ENCODE measurements at places on chromosomes 4 and X. TPM values are rescaled to one million over a fixed set of nuclear protein-coding genes. Genes with fewer than 3 reads are reported as not detected.

DNA sequence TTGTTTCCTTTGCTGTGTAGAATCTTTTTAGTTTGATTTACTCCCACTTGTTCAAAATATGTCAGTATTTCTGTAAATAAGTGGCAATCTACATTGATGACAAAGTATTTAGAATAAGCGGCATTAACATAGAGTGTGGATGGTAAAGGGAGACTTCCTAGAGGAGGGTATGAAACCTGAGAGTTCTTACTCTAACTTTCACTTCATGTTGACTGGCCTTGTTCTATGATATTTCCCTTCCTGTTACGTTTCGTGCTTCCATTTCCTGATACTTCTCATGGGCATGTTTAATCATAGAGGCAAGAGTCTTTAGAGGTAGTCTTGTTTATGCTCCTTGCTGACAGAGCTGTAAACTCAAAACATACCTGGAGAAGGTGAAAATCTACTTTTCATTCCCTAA lies 408.9 kb downstream of the GLUD2 start:
- no peak for DNase-seq
- no peaks in the 10 kb centered on the region for H3K36me3 ChIP-seq
- H3K4me1 ChIP-seq, result no peaks in the 10 kb centered on the region
- H3K27ac ChIP-seq, result no peak overlapping the region

DNA sequence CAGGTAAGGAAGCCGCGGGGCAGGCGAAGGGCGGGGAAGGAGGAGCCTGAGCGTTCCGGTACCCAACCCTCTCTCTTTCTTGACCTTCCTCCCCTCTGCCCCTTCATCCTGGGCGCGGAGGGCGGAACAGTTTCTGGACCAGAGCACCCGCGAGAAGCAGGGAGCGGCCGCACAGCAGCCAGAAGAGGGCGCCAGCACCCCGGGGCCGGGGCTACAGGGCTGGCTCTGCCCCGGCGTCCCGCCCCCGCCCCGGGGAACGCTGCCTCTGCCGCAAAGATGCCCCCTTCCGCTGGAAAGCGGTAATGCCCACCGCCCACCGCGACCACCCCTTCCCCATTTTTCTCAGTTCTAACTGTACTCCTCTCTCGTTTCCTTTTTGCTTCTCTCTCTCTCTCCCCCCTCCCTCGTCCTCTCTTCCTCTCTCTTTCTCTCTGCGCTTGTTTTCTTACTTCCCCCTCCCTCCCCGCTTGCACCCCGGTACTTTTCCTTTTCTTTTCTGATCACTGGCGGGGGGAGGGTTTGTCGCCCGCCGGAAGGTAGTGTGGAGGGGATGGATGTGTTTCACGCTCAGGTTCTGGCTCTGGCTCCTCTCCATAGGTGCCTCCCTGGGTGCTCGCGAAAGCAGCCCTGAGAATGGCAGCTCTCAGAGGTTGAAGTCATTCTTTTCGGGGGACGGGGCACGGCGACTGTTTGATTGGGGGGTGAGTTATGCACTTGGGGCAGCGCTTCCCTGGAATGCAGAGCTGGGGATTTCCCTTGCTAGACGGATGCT lies 13.1 kb upstream of the PRDM8 start:
- H3K36me3 ChIP-seq, result peaks cover 21% of the 10 kb centered on the region
- DNase-seq, result peak; percentile 98
- peak overlapping the region; percentile 95 for H3K27ac ChIP-seq
- peak overlapping the region; percentile 96 for H3K4me3 ChIP-seq
- H3K27me3 ChIP-seq, result peaks cover 24% of the 10 kb centered on the region

MSANTD1 gene
- total RNA-seq, result 0.62 TPM

MAGEA11 gene
- total RNA-seq, result not detected

GRCh38 chr4:41120297-41121217 lies 93.8 kb downstream of the APBB2 start:
- H3K4me1 ChIP-seq, result no peaks in the 10 kb centered on the region
- H3K27me3 ChIP-seq, result no peaks in the 10 kb centered on the region
- no peak overlapping the region for H3K4me3 ChIP-seq
- no peak overlapping the region for H3K27ac ChIP-seq
- H3K36me3 ChIP-seq, result no peaks in the 10 kb centered on the region

DNA sequence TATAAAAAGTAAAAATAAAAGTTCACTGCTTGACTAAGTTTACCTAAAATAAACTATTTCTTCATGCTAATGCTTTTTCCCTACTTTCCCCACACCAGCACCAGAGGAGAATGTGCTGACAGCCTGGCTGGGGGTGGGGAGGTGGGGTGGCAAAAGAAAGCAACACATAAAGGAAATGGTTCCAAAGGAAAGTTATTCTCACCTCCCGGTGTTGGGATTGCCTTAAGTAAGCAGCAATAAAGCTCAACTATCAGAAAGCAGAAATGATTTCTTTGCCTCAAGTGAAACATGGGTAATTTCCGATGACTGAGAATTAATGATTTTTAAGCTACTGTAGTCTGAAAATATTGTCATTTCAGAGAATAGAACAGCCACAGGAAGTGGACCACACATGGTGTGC lies 84.5 kb upstream of the DKK2 start:
- no peak overlapping the region for H3K27ac ChIP-seq
- H3K4me3 ChIP-seq, result no peak overlapping the region
- no peaks in the 10 kb centered on the region for H3K36me3 ChIP-seq
- no peaks in the 10 kb centered on the region for H3K27me3 ChIP-seq
- no peak for DNase-seq

UGT2B10 gene
- not detected for total RNA-seq

GRCh38 chr4:162874748-162875147 lies 291.9 kb downstream of the NAF1 start:
- no peak for DNase-seq
- no peaks in the 10 kb centered on the region for H3K27me3 ChIP-seq
- H3K4me1 ChIP-seq, result no peaks in the 10 kb centered on the region
- no peak overlapping the region for H3K4me3 ChIP-seq

Data from activated CD4-positive, alpha-beta T cell treated with anti-CD3 and anti-CD28 coated beads, Interleukin-2, amount 10 ng/mL, durations not matched to agents 24 days and 14 days (primary cell).